ENCODE measurements at places on chromosomes 16 and 17. TPM values are rescaled to one million over a fixed set of nuclear protein-coding genes. Genes with fewer than 3 reads are reported as not detected.

Gene GRIN2A
- 4.8 TPM for total RNA-seq

Gene HBA1
- total RNA-seq = 1,023 TPM

DNA sequence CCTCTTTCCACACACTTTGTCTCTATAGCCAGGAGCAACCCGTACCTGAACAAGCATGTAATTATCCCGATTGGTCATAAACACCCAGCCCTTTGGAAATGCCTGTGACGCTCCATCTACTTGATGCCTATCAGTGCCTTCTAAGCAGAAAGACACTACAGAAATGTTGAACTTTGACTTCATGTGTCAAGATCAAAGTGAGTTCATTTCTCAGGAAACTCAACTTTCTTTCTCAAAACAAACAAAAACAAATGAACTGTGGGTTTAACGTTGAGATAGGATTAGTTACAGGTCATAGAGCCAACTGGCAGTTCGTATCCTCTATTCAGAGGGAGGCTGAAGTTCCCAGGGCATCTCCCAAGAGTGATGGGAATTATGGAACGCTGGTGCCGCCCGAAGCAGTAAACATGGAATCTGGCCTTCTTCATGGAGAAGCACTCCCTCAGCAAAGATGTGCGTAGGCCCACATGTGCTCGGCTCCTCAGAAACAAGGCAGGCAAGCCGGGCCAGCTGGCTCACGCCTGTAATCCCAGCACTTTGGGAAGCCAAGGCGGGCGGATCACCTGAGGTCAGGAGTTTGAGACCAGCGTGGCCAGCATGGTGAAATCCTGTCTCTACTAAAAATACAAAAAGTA, 9.5 kb downstream of the SLC6A4 start:
- DNase-seq = no peak

DNA sequence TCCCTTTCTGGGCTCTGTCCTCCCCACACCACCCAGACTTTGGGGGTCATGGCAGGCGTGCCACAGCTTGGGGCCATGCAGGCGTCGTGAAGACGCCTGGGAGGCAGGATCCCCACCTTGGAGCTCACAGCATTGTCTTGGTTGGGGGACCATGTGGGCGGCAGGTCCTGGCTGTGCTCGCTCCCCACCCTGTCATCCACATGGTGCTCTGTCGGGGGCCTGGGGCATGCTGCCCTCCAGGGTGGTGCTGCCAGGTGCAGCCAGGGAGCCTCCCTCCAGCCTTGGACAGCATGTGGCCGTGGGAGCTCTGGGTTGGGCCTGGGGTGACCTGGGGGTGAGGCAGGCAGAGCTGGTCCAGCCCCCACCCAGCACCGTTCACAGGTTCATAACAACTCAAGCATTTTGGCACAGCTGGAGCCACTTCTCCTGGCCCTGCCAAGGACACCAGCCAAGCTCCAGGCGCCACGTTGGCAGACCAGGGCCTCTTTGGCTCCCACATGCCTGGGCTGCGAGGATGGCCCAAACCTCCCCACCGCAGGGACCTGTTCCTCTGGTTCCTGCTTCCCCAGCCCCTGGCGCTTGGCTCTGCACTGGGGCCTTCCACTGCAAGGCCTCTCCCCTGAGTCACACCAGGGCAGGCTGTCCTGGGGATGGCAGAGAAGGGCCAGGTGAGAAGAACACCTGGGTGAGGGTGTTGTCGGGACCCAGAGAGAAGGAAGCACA, 15.1 kb upstream of the ATP6V0C start:
- DNase-seq = no peak

- no peak for DNase-seq
Observed at GRCh38 chr16:4283441-4283840, 10.6 kb upstream of the TFAP4 start.

Gene FOXJ1
- 7.8 TPM for total RNA-seq

- DNase-seq = peak; percentile 52
Observed at GRCh38 chr16:6690741-6691140, 641.9 kb upstream of the RBFOX1 start.

DNA sequence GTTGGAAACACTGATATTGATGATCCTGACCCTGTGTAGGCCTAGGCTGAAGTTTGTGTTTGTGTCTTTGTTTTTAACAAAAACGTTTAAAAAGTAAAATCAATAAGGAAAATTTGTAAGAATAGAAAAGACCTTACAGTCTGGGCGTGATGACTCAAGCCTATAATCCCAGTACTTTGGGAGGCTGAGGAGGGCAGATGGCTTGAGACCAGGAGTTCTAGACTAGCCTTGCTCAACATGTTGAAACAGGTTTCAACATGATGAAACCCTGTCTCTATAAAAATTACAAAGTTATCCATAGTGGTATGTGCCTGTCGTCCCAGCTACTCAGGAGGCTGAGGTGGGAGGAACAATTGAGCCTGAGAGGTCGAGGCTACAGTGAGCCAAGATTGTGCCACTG, 18.3 kb upstream of the TOM1L1 start:
- no peak for DNase-seq

Data from cerebellum (tissue), 4 donors.